ELF-1 (cell line): ENCODE measurements at places on chromosomes 11 and 22.

DNA sequence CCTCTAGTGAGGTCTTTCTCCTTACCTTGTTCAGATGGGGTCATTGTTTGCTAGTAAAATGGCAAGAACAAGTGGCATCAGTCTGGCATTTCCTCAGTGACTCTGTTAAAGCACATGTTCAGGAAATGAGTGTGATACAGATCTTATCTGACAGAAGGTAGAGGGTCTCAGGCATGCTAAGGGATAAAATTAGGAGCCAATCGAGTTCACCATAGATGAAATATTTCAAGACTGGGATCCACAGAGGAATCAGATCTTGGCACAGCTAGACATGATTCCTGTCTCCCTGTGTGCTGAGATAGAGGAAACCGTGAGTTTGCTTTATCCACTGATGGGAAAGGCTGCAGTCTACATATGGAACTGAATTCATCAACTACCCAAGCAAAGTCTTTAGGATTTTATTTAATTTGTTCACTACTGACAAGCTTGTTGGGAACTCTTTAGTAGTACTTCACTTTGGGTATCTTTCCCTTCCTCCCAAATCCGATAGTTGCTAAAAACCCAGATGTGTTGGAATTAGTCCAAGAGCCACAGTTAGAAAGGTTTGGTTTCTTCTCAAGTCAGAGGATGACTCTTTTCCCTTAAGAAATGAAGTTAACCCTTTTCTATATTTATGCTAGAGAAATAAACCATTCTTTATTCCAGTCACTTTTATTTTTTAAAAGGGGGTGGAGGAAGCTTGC is 18.4 kb downstream of the FAM118B start:
- DNase-seq, result no peak

- no peak for DNase-seq
These were observed 120.7 kb upstream of the TMEM45B start for GRCh38 chr11:129694966-129695365.

- no peak for DNase-seq
These were observed 51.3 kb downstream of the BCR start for GRCh38 chr22:23231471-23232093.

DNA sequence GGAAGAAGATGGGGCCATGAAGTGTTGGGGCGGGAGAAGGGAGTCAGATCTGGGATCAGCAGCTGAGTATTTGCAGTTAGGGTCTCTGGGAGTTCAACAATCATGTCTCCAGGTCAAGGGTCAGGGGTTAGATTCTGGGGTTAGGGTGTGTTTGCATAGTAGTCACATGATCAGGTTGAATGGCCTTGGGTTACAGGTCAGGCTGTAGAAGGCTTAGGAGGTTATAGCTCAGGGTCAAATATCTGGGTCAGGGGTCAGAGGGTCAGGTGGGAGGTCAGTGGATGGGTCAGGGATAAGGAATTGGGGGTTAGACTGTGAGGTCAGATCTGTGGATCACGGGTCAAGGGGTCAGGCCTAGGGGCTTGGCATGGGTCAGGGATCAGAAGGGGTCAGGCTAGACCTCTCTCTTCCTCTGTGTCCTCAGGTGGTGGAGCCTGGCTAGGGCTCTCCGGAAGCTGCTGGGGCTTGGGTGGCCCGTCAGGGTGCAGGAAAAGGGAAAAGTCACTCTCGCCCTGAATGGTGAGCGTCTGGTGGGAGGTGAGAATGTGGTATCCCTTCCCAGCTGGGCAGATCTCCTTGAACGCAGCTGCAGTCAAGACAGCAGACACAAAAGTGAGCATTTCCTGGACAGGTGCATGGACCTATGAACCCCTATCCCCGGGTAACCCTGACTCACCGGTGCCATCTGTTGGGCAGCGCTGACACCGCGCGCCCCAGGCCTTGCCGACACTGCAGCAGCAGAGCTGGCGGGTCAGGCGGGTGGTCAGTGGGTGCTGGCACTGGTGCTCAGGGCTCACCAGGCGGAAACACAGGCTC is 6.4 kb downstream of the LTBP3 start:
- peak; percentile 64 for DNase-seq

GRCh38 chr11:19894404-19894803 is 181.8 kb downstream of the NAV2 start:
- DNase-seq, result no peak
